Trophoblast cell (in vitro differentiated cells and primary cell): ENCODE measurements at places on chromosomes 12 and 14.

- no peak overlapping the region for H3K4me3 ChIP-seq
- no peak for DNase-seq
- no peak overlapping the region for H3K27ac ChIP-seq
- peaks cover 4% of the 10 kb centered on the region for H3K4me1 ChIP-seq
- no peaks in the 10 kb centered on the region for H3K27me3 ChIP-seq
- H3K36me3 ChIP-seq = no peaks in the 10 kb centered on the region
Measured at GRCh38 chr12:27186022-27186839, 57.9 kb upstream of the STK38L start.

- DNase-seq = peak; percentile 73
- H3K4me3 ChIP-seq = no peak overlapping the region
- H3K27ac ChIP-seq = peak overlapping the region; percentile 76
- peaks cover 18% of the 10 kb centered on the region for H3K36me3 ChIP-seq
- peaks cover 9% of the 10 kb centered on the region for H3K4me1 ChIP-seq
- H3K27me3 ChIP-seq = no peaks in the 10 kb centered on the region
Measured at GRCh38 chr12:4307593-4308333, 13.2 kb upstream of the TIGAR start.

- no peaks in the 10 kb centered on the region for H3K36me3 ChIP-seq
- no peak overlapping the region for H3K27ac ChIP-seq
- peak; percentile 50 for DNase-seq
- no peak overlapping the region for H3K4me3 ChIP-seq
Measured at GRCh38 chr12:62873116-62873825, 61.7 kb downstream of the PPM1H start.

- no peak overlapping the region for H3K4me3 ChIP-seq
- no peaks in the 10 kb centered on the region for H3K36me3 ChIP-seq
- no peaks in the 10 kb centered on the region for H3K27me3 ChIP-seq
- DNase-seq = no peak
Measured at GRCh38 chr12:58841058-58841798, 79.1 kb downstream of the LRIG3 start.

DNA sequence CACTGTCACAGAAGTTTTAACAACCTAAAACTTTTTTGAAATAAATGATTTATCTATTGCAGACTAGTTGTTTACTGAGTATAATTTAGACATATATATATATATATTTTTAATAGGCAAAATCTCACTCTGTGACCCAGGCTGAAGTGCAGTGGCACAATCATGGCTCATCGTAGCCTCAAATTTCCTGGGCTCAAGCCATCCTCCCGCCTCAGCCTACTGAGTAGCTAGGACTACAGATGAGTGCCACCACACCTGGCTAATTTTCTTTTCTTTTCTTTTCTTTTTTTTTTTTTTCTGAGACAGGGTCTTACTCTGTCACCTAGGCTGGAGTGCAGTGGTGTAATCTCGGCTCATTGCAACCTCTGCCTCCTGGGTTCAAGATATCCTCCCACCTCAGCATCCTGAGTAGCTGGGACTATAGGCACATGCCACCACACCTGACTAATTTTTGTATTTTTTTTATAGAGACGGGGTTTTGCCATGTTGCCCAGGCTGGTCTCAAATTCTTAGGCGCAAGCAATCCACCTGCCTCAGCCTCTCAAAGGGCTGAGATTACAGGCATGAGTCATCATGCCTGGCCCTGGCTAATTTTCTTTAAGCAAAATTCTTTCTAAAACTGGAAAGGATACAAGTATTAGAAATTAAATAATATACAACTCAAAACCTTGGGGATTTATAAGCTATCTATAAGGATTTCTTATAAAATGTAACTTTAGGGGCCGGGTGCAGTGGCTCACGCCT, 23.1 kb downstream of the EEA1 start:
- no peak overlapping the region for H3K4me3 ChIP-seq
- H3K36me3 ChIP-seq = peaks cover 4% of the 10 kb centered on the region
- DNase-seq = no peak
- H3K27ac ChIP-seq = no peak overlapping the region

GRCh38 chr12:117321572-117321971, 39.9 kb downstream of the NOS1 start:
- no peak overlapping the region for H3K4me3 ChIP-seq
- no peaks in the 10 kb centered on the region for H3K4me1 ChIP-seq
- DNase-seq = no peak
- H3K27ac ChIP-seq = no peak overlapping the region
- no peaks in the 10 kb centered on the region for H3K27me3 ChIP-seq

GRCh38 chr12:51879102-51879501, 8.8 kb upstream of the ANKRD33 start:
- peaks cover under 1% of the 10 kb centered on the region for H3K4me1 ChIP-seq
- no peaks in the 10 kb centered on the region for H3K36me3 ChIP-seq
- H3K4me3 ChIP-seq = no peak overlapping the region
- peak; percentile 55 for DNase-seq
- H3K27ac ChIP-seq = no peak overlapping the region
- no peaks in the 10 kb centered on the region for H3K27me3 ChIP-seq

GRCh38 chr14:44586910-44587309, 79.8 kb upstream of the FSCB start:
- no peak for DNase-seq
- no peaks in the 10 kb centered on the region for H3K27me3 ChIP-seq
- H3K4me1 ChIP-seq = no peaks in the 10 kb centered on the region
- H3K4me3 ChIP-seq = no peak overlapping the region
- no peaks in the 10 kb centered on the region for H3K36me3 ChIP-seq
- no peak overlapping the region for H3K27ac ChIP-seq

DNA sequence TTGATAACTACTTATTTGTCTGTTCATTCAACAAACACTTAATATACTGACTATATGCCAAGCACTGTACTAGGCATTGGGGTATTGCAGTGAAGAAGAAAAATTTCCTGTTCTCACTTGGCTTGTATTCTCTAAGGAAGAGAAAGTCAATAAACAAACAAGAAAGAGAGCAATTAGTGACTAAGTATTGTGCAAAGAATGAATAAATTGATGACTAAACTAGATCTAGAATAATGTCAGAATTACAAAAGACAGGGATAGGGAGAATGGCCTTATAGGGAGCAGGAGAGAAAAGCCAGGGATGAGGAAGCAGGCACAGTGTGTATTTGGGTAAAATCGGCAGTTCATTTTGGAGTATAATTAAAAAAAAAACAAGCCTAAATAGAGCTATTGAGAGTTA, 4.2 kb upstream of the LIN7A start:
- no peak overlapping the region for H3K27ac ChIP-seq
- no peak overlapping the region for H3K4me3 ChIP-seq
- peaks cover 4% of the 10 kb centered on the region for H3K4me1 ChIP-seq
- peaks cover 3% of the 10 kb centered on the region for H3K27me3 ChIP-seq
- DNase-seq = no peak

GRCh38 chr14:101918065-101918989, 46.0 kb upstream of the DYNC1H1 start:
- H3K27ac ChIP-seq = no peak overlapping the region
- H3K4me1 ChIP-seq = no peaks in the 10 kb centered on the region
- DNase-seq = peak; percentile 20
- peaks cover 11% of the 10 kb centered on the region for H3K36me3 ChIP-seq
- no peak overlapping the region for H3K4me3 ChIP-seq
- H3K27me3 ChIP-seq = no peaks in the 10 kb centered on the region

DNA sequence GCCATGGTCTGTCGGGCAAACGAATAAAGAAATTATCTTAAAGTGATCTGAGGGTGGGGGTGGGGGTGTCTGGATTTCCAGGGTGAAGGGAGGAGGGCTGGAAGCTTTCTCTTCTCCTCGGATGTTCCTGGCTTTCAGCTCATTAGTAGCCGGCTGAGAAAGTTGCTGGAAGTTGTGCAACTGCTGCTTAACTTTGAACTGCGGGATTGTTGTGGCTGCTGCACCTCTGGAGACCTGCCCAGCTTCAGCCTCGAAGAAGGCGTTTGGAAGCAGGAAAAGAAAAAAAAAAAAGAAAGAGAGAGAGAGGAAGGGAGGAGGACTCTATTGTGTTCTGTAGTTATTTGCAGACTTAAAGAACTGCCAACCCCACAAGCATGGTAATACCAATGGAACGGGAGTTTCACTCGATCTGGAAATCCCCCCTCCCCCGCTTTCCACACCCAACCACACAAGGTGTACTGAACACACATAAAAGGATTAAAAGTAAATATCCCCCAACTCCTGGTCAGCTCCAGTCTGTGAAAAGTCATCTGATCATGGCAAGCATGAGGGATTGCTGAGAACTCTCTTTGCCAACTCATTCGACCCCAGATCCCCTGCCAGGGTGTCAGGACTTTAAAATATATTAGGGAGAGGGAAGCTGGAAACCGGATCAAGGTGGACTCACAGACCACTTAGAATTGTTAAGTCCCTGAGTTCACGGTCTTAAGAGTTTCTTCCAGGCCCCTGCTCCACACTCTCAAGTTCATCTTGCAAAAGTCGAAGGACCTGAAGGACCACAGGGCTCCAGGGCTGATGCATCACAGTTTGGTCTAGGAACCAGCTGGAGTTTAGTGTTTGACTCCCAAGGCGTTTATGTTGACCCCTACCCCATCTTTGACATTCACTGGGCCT, at the start of gene RASSF9:
TSS of gene RASSF9 (minus strand) at position 213 of the 894 bp plus-strand sequence. CDS start at position 5, 208 bp downstream.
- no peak for DNase-seq
- no peaks in the 10 kb centered on the region for H3K27me3 ChIP-seq
- no peaks in the 10 kb centered on the region for H3K36me3 ChIP-seq
- peak within 1 kb of the TSS; percentile 40 for H3K27ac ChIP-seq

DNA sequence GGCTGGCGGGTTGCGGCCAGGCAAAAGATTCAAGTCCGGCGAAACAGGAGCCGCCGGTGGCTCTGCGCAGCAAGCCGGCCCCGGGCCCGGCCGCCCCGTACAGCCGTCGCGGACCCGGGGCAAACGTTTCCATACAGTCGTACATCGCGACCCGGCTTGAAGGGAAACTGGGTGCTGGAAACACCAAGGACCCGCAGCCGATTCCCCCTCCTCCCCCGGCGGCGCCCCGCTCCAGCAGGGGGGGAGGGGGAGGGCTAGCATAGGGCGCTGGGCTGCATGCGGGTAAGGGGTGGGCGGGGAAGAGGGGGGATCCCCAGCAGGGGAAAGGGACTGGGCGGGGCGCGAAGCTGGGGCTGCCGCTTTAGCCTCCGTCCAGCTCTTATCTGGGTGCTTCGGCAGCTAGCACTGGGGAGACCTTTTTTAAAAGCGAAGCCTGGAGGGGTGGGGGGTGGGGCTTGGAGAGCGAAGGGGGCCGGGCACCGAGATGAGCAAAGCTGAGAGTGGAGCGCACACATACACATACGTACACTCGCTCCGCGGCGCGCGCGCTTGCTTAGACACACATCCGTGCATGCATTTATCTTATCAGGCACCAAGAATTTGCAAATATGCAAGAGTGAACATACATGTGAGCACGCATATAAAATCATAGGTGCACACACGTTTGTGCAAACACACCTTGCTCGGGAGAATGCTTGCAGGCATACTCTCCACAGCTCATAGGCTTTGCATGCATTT, 11.9 kb downstream of the RARG start:
- DNase-seq = peak; percentile 53
- H3K4me3 ChIP-seq = peak overlapping the region; percentile 65
- H3K27me3 ChIP-seq = peaks cover 2% of the 10 kb centered on the region

- no peaks in the 10 kb centered on the region for H3K36me3 ChIP-seq
- no peak overlapping the region for H3K4me3 ChIP-seq
- H3K27me3 ChIP-seq = no peaks in the 10 kb centered on the region
Measured at GRCh38 chr12:108462686-108463085, 52.4 kb upstream of the FICD start.

DNA sequence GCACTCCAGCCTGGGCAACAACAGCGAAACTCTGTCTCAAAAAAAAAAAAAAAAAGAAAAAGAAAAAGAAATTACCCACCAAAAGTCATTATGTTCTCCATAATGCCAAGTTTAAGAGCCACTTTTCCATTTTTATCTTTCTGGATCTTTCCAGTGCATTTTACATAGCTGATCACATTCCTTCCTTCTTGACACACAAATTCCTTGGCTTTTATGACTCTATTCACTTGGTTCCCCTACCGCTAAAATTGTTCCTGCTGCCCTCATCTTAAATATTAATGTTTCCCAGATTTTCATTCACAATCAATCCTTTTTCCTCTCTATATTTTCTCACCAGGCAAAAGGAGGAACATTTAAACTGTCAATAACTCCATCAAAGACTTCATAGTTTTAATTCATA, 20.2 kb downstream of the KLHL28 start:
- DNase-seq = peak; percentile 50
- H3K27ac ChIP-seq = no peak overlapping the region
- H3K36me3 ChIP-seq = peaks cover 7% of the 10 kb centered on the region
- H3K4me1 ChIP-seq = no peaks in the 10 kb centered on the region
- H3K4me3 ChIP-seq = no peak overlapping the region

DNA sequence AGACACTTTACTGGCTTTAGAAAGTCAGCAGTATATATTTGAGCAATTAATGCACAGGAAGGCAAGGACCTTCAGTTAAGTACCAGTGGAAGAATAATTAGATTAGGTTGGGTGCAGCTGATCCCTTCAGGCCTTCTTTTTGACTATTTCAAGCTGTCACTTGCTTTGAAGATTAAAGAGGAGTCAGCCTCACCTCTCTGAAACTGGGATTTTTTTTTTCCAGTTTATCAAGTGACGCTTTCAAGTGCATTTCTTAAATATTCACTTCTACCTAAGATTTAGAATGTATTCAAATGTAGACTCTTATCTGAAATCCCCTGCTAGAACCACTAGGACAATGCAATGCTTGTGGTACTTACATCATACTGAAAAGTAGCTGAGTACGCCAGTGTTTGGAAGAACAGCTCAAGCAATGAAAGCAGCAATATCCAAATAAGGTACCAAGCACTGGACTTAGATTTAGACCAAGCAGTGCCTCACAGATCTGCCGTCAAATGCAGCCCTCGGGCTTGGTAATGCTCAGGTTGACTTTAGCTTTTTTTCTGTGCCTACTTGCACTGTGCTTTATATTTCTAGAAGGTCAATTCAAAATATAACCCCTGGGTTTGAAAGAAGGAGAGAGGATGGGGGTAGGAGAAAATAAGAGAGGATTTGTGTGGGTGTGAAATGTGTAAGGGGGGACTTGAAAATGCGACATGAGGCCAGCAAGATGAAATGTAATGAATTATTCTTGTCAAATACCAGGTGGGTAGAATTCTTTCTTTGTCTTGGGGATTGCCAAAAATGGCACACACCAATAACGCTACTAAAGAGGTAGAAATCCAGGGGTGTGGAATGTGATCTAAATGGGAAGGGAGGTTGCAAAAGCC, 3.7 kb upstream of the FERMT2 start:
- no peaks in the 10 kb centered on the region for H3K36me3 ChIP-seq
- no peak overlapping the region for H3K27ac ChIP-seq
- H3K27me3 ChIP-seq = no peaks in the 10 kb centered on the region

DNA sequence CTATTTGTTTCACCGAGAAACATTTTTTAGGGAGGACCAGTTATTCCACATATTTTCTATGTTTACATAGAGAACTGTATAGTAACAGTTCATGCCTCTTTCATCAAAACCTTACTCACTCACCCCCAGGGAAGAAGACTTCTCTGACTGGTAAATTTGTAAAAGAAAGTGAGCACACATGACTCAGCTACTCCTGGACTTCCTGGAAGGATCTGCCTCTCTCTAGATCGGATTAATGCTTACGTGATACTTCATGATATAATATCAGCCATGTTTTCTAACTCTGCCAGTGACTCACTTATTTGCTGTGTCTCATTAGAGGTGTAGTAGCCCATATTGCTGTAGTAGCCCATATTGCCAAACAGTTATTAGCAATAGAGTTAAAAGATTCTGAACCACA, 494.3 kb upstream of the ATXN7L3B start:
- DNase-seq = peak; percentile 99
- H3K4me3 ChIP-seq = no peak overlapping the region
- H3K27ac ChIP-seq = peak overlapping the region; percentile 69
- no peaks in the 10 kb centered on the region for H3K36me3 ChIP-seq

GRCh38 chr14:99928963-99929362, 135.8 kb downstream of the EML1 start:
- DNase-seq = no peak
- H3K36me3 ChIP-seq = no peaks in the 10 kb centered on the region
- no peak overlapping the region for H3K4me3 ChIP-seq
- H3K27me3 ChIP-seq = no peaks in the 10 kb centered on the region

- no peak overlapping the region for H3K27ac ChIP-seq
- H3K36me3 ChIP-seq = peaks cover 91% of the 10 kb centered on the region
- H3K4me3 ChIP-seq = no peak overlapping the region
- no peak for DNase-seq
Measured at GRCh38 chr12:49030119-49030518, 11.5 kb upstream of the PRKAG1 start.
